Large intestine (tissue), 12 donors: ENCODE measurements at places on chromosomes 4 and X. TPM values are rescaled to one million over a fixed set of nuclear protein-coding genes. Genes with fewer than 3 reads are reported as not detected.

- DNase-seq, result no peak
Measured at GRCh38 chr4:97656044-97656720, 487.1 kb downstream of the STPG2 start.

- no peak for DNase-seq
Measured at GRCh38 chr4:100826067-100826466, 308.2 kb upstream of the EMCN start.

DNA sequence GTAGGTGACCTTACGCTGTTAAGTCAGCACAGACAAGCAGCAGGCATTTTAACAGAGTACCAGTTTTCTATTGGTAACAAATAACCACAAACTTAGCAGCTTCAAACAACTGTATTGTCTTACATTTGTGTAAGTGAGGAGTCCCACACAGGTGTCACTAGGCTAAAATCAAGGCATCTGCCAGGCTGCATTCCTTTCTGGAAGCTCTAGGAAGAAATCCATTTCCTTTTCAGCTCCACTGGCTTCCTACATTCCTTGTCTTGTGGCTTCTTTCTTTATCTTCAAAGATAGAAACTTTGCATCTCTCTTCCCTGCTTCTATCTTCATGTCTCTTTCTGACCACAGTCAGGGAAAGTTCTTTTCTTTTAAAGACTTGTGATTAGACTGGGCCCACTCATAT, 139.9 kb downstream of the TMEM144 start:
- DNase-seq, result no peak

KLB gene
- 0.75 TPM for polyA plus RNA-seq

ZDHHC15 gene
- polyA plus RNA-seq, result 1.5 TPM
